ENCODE measurements at places on chromosomes 16 and 17.

DNA sequence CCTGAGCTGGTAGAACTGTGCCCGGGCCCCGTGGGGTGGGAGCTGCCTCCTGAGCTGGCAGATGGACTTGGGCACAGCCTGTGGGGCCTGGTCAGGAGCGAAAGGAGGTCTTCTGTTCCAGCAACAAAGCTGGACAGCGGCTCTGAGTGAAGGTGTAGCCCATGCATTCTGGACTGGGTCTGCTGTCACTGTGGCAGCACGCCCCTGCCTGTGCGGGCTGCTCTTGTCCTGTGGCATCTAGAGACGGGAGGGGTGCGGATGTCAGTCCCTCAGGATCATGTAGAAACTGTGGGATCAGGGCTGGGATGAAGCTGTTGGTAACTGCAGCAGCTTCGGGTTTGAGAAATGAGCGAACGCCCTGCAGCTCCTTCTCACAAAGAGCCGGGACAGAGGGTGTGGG is 19.4 kb downstream of the BAIAP2 start:
- H3K27me3 ChIP-seq, result no peaks in the 10 kb centered on the region
- H3K36me3 ChIP-seq, result peaks cover 23% of the 10 kb centered on the region
- H3K4me3 ChIP-seq, result no peak overlapping the region
- H3K4me1 ChIP-seq, result peaks cover 4% of the 10 kb centered on the region
- DNase-seq, result no peak
- H3K27ac ChIP-seq, result no peak overlapping the region

DNA sequence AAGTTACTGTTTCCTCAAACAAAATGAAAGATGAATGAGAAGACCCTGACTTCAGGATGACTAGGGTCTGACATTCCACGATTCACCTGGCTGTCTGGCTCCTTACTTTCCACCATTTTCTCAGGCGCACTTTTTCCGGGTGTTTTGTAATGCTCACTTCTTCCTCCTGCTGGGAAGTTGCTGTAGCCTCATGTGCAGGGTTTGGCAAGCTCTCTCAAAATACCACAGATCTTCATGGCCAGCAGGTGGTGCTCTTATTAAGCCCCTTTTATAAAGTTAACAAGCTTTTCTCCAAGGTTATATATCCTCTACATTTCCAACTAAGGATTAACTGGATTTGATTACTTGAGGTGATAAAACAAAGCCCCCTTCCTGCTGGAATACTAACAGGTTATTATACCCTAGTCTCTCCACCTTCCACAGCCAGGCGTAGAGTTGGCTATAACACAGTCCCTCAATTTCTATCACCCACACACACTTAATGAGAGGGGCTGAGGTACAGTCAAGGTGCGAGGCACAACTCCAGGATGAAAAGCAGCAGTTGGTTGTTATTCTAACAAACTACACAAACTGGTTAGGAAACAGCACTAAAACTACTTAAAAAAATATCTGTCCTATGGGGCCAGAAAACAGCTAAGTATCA is 45.4 kb downstream of the STH start:
- H3K27ac ChIP-seq, result peak overlapping the region; percentile 78
- H3K4me3 ChIP-seq, result no peak overlapping the region
- H3K4me1 ChIP-seq, result peaks cover 4% of the 10 kb centered on the region

GRCh38 chr16:27906883-27907282 is 156.6 kb downstream of the GSG1L start:
- peaks cover 69% of the 10 kb centered on the region for H3K27me3 ChIP-seq
- H3K4me3 ChIP-seq, result no peak overlapping the region
- no peak for DNase-seq

DNA sequence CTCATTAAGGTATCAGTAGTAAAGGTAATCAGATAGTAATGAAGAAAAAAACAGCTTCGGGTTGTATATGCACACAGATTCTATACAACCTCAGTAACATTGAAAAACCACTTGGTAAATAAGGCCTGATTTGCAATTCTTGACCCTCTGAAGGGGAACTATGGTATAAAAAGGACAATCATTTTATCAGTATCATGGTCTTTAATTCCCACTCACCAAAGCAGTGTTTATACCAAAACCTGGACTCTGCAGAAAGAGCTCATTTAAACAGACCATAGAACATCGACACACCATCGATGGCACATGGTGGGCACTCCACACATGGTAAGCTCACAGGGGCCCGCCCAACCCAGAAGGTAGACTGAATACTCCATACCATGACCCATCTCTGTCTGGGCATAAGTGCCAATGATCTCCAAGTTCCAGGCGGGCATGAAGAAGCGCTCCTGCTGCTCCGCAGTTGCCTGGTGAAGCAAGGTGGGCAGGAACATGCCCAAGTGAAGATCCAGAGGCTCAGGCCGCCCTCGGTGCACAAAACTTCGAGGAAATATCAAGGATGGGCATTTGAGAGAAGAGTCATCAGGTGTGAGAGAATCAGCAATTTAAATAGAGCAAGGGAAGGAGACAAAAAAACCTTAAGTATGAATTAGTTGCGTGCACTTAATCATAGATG is 19.0 kb downstream of the ACOX1 start:
- peaks cover 27% of the 10 kb centered on the region for H3K36me3 ChIP-seq
- no peaks in the 10 kb centered on the region for H3K27me3 ChIP-seq
- H3K27ac ChIP-seq, result no peak overlapping the region
- no peak for DNase-seq
- peaks cover 4% of the 10 kb centered on the region for H3K4me1 ChIP-seq
- H3K4me3 ChIP-seq, result no peak overlapping the region

GRCh38 chr17:47738178-47738577 is 5.1 kb downstream of the TBX21 start:
- no peaks in the 10 kb centered on the region for H3K27me3 ChIP-seq
- H3K36me3 ChIP-seq, result peaks cover 91% of the 10 kb centered on the region
- peak overlapping the region; percentile 99 for H3K4me3 ChIP-seq
- peak overlapping the region; percentile 79 for H3K27ac ChIP-seq

DNA sequence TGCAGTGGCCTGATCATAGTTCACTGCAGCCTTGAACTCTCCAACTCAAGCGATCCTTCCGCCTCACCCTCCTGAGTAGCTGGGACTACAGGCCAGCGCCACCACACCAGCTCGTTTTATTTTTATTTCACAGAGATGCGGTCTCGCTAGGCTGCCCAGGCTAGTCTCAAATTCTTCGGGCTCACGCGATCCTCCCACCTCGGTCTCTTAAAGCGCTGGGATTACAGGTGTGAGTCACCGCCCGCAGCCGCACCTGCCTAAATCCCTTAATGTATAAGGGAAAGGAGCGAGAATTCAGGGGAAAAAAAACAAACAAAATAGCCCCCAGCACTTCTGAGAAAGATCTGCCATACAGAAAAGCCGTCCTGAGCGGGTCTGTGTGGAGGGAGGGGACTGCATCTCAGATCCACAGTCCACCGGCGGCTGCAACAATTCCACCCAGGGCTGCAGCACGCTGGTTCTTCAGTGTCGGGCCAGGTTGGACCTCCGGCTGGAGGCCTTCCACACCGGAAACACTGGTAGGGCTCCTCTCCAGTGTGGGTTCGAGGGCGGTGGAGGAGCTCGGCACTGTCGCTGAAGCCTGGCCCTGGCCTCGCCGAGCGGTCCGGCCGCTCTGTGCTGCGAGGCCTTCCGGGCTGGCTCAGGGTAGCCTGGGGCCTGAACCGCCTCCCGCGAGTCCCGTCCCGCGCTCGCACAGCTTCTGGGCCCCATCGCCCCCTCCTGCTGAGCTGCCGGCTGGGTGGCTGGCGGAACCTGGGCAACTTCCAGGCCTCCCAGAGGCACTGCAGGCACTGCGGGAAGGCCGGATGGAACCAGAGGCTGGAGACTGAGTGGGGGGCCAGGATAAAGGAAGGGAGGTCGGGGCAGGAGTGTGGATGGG is 7.0 kb downstream of the ZNF843 start:
- no peak overlapping the region for H3K4me3 ChIP-seq
- H3K27ac ChIP-seq, result no peak overlapping the region
- no peaks in the 10 kb centered on the region for H3K27me3 ChIP-seq
- no peaks in the 10 kb centered on the region for H3K36me3 ChIP-seq
- peaks cover 12% of the 10 kb centered on the region for H3K4me1 ChIP-seq
- no peak for DNase-seq

GRCh38 chr16:51382211-51382610 is 231.1 kb upstream of the SALL1 start:
- DNase-seq, result no peak
- no peaks in the 10 kb centered on the region for H3K4me1 ChIP-seq
- H3K4me3 ChIP-seq, result no peak overlapping the region
- H3K27me3 ChIP-seq, result no peaks in the 10 kb centered on the region
- no peak overlapping the region for H3K27ac ChIP-seq

- no peak for DNase-seq
- H3K4me3 ChIP-seq, result no peak within 1 kb of the TSS
- H3K27me3 ChIP-seq, result no peaks in the 10 kb centered on the region
- peaks cover 8% of the 10 kb centered on the region for H3K36me3 ChIP-seq
- H3K27ac ChIP-seq, result no peak within 1 kb of the TSS
Observed at GRCh38 chr17:6995500-6996255, at the start of gene ALOX12. Gene ALOX12, plus strand, starts transcription at chr17:6996049. Its CDS starts 69 bp downstream, at chr17:6996118.

- H3K4me1 ChIP-seq, result no peaks in the 10 kb centered on the region
- no peak overlapping the region for H3K4me3 ChIP-seq
- H3K27me3 ChIP-seq, result peaks cover 20% of the 10 kb centered on the region
- DNase-seq, result peak; percentile 61
- peaks cover 3% of the 10 kb centered on the region for H3K36me3 ChIP-seq
Observed at GRCh38 chr16:71499775-71500364, 10.7 kb upstream of the ZNF19 start.

Measured in effector memory CD8-positive, alpha-beta T cell (primary cell).